Dermis lymphatic vessel endothelial cell (primary cell): ENCODE measurements at places on chromosomes 16 and 17. TPM values are rescaled to one million over a fixed set of nuclear protein-coding genes. Genes with fewer than 3 reads are reported as not detected.

LIG3 gene
- total RNA-seq: 17.8 and 21.1 TPM in 2 replicates

MYH2 gene
- not detected in 2 replicates for total RNA-seq

NAGLU gene
- total RNA-seq: 23.3 and 32.3 TPM in 2 replicates

PAQR4 gene
- 2.5 and 2.7 TPM in 2 replicates for total RNA-seq

KRTAP2-2 gene
- not detected in 2 replicates for total RNA-seq

GINS2 gene
- 1.4 and 1.5 TPM in 2 replicates for total RNA-seq

RSPRY1 gene
- total RNA-seq: 39.3 and 44.0 TPM in 2 replicates

CAMKK1 gene
- 0.87 and 1.1 TPM in 2 replicates for total RNA-seq

HBA2 gene
- total RNA-seq: not detected in 2 replicates

PTGES3L gene
- 0.09 and 0.11 TPM in 2 replicates for total RNA-seq

NPIPB6 gene
- total RNA-seq: 0.43 TPM in 1 of 2 replicates, not detected in the other
